ENCODE measurements at places on chromosomes 3 and 15. TPM values are rescaled to one million over a fixed set of nuclear protein-coding genes. Genes with fewer than 3 reads are reported as not detected.

DNA sequence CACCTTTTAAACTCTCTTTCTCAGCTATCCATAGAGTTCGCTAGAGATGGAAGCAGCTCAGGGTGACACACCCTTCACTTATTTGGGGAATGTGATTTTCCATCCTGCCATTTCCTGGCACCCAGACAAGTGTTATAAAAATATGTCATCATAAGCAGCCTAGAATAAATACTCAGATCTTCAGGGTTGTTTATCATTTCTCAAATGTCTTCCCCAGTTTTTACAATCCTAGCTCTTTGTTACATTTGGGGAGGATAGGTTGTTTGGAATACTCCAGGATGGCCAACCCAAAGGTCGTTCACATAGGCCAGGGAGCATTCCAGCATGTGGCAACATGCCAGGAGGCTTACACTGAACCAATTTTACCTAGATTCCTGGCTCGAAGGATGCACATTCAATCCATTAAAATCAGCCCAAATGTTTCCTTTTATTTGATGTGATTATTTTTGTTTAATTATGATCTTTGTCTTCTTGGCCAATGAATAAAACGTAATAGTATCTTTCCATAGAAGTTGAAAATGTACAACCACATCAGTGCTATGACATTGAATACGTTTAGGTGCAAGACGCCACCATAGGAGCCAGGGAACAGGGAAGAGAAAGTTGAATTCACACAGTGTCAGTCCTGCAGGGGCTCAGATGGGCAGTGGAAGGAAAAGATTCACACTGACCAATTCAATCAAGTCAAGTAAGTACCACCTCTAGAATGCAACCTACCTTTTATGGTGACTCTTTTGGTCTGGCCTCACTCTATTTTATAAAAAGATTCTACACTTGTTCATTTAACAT is 537.7 kb upstream of the MDFIC2 start:
- no peaks in the 10 kb centered on the region for H3K36me3 ChIP-seq
- no peak overlapping the region for H3K27ac ChIP-seq
- H3K27me3 ChIP-seq, result no peaks in the 10 kb centered on the region
- no peak overlapping the region for H3K4me3 ChIP-seq
- no peaks in the 10 kb centered on the region for H3K4me1 ChIP-seq

DNA sequence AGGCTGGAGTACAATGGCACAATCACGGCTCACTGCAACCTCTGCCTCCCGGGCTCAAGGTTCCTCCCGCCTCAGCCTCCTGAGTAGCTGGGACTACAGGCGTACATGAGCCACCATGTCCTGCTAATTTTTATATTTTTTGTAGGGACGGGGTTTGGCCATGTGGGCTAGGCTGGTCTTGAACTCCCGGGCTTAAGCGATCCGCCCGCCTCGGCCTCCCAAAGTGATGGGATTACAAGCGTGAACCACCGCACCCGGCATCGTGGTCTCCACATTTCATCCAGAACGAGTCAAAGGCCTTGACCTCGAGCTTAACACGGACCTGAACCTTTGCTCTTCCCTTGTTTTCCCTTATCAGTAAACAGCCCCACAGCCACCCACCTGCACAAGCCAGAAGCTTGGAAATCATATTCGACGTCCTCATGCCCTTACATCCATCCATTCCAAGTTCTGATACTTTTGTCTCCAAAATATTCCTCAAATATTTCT is 1.4 kb upstream of the PTPN23 start:
- H3K27me3 ChIP-seq, result no peaks in the 10 kb centered on the region
- DNase-seq, result peak; percentile 27
- peaks cover 34% of the 10 kb centered on the region for H3K4me1 ChIP-seq
- peak overlapping the region; percentile 83 for H3K4me3 ChIP-seq
- H3K27ac ChIP-seq, result peak overlapping the region; percentile 95

GRCh38 chr3:149224736-149225594 is 3.3 kb upstream of the CP start:
- no peaks in the 10 kb centered on the region for H3K36me3 ChIP-seq
- peak overlapping the region; percentile 55 for H3K27ac ChIP-seq
- peaks cover 14% of the 10 kb centered on the region for H3K4me1 ChIP-seq
- H3K4me3 ChIP-seq, result peak overlapping the region; percentile 33

LRRFIP2 gene
- total RNA-seq, result 44.6 TPM

LRRC49 gene
- 1.2 TPM for total RNA-seq

All from stomach (tissue), 19 donors.